ENCODE measurements at places on chromosomes 6 and 20.

DNA sequence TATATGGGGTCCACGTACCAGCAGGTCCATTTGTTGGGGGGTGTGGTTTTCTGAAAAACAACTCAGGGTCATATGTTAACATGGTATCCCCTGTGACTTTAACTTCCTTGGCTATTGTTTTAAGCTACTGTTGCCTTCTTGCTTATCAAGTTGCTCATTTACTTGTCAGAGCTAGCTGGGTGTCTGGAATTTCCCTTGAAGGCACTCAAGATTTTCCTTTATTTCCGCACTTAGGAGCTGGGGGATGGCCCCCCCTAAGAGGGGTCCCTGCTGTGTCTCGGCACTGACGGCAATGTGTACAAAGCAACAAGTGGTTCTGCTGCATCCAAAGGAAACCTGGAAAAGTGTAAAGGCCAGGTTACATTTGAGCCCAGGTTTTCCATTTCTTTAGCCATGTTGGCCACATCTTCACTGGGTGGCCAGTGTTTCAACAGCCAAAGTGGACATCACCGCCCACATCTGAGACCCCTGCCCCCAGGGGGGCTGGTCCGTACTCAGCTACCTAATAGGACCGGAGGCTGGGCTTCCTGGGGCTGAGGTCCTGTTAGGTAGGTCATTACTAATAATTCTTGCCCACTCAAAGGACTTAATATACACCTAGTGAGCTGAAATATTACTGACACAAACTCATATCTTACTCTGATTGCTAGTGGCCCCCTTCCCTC lies 24.8 kb upstream of the SYNDIG1 start:
- no peak for DNase-seq

GRCh38 chr20:49846206-49846807 lies 33.7 kb downstream of the SLC9A8 start:
- DNase-seq: peak; percentile 52

DNA sequence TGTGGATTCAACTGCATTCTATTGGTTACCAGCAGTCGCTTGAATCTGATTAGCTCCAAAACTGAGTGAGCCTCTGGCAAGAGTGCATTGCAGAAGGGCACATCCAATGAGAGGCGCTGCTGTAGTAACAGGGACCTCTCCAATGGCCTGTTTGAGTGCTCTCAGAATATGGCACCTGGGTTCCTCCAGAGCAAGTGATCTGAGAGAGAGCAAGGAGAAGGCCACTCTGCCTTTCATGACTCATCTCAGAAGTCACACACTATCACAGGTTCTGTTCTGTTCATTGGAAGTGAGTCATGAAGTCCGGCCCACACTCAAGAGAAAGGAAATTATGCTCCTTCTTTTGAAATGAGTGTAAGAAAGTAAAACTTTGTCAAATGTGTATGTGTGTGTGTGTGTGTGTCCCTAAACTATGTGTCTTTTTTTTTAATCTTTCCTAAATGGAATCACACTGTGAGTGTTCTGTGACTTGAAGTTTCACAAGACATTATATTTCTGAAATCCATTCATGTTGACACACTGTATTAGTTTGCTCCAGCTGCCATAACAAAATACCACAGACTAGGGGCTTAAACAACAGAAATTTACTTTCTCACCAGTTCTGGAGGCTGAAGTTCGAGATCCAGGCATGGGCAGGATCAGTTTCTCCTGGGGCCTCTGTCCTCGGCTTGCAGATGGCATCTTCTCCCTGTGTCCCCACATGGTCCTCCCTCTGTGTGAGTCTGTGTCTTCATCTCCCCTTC lies 138.3 kb upstream of the CDYL start:
- no peak for DNase-seq

DNA sequence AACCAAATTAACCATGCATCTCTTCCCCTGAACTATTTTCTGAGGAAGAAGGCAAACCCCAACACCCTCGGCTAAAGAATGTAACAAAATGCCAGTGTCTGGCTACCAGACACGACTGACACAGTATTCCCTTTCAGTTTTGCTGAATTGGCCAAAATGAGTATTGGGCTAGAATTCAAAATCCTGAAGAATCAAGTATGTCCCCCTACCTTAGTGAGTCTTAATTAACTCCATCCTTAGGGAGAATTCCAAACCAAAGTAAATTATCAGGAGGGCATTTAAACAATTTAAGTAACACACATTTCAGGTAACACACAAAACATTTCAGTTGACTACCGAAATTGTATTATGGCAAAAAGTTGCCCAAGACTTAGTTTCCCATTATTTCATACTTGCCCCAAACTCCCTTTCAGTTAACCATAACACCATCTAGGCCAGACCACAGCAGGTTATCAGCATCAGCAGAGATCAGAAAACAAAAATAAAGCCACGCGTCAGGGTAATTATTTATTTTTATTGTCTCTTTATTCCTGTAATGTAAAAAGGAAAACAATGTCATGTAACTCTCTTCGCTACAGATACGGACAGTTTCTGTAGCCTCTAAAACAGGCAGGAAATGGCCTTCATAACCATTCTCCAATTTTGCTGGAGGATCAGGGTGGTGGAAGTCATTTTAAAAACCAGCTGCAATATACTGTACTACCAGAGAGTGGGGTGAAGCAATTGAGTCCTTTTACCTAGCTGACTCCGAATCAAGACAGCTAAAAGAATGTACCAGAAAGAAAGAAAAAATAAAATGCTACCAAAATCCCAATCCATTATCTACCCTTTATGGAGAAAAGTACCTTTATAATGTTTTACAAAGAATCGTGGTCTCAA lies 1.9 kb downstream of the SNX5 start:
- DNase-seq: no peak

DNA sequence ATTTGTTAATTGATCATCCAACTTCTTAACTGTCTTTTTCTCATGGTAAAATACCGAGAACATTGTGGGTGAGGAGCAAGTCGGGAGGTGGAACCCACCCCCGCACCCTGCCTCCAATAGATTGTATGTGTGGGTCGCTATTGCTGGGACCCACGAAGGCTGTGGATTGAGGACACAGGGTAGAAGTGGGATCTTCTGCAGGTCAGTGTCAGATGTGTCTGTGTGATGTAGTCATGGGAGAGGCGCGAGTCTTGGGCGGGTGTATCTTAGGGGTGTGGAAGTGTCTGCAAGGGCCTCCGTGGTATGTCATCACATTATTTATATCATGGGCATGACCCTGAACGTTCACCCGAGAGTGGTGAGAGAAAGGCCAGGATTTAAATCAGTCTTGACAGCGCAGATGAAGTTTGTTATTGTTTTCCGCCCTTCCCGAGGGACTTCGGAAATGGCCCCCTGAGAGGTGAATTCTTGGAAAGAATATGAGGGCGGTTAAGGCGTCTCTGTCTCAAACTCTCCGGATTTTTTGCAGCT lies 472 bp upstream of the PAQR8 start:
- no peak for DNase-seq

GRCh38 chr6:83113258-83113657 lies 45.8 kb downstream of the DOP1A start:
- no peak for DNase-seq

- DNase-seq: no peak
Observed at GRCh38 chr20:33093582-33093981, 14.1 kb downstream of the BPIFB4 start.

DNA sequence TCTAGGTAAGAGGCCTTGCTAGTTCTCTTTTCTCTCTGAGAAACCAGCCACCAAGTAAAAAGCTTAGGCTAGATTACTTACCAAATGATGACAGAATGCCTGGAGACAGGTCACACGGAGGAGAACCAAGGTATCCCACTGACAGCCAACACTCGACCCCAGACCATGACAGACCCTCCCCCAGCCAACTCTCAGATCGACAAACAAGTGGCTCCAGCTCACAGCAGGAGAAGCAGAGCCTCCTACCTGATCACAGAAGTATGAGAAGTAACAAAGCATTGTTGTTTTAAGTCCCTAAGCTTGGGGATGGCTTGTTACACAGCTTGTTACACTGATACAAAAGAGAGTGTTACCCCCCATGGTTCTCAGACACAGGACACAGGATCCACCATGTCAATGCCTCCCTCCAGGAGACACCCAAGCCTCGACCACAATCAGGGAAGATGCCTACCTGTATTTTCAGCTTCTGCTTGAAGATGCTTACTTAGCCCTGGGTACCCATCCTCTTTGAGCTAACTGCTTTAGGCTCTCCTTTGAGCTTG lies 423.8 kb upstream of the JARID2 start:
- DNase-seq: no peak

DNA sequence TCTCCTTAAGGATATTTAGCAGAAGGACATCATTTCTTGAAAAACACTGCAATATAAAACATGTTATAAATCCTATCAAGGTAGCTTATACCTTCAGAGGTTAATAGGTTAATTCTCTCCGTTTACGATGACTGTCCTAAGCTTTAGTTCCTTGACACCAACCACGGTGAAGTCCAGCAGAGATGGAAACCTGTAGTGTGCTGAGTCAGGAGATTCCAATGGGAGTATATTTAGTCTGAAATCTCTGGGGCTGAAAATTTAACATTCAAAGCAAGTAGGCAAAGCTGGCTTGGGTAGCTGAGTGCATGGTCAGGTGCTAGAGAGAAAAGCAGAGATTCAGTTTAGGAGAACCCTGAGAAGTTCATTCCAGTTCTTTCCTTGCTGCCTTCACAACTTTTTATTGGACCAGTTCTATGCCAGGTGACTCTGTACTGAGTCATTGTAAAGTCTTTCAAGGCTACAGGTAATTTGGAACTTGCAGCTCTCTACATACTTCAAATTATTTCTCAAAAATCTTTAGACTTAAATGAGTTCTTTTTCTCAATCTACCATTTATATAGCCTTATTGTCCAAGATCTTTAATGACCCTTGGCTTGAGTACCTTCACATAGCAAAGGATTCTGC lies 1009.4 kb upstream of the FLRT3 start:
- no peak for DNase-seq

GRCh38 chr20:51985013-51985415 lies 182.7 kb upstream of the SALL4 start:
- DNase-seq: no peak

DNA sequence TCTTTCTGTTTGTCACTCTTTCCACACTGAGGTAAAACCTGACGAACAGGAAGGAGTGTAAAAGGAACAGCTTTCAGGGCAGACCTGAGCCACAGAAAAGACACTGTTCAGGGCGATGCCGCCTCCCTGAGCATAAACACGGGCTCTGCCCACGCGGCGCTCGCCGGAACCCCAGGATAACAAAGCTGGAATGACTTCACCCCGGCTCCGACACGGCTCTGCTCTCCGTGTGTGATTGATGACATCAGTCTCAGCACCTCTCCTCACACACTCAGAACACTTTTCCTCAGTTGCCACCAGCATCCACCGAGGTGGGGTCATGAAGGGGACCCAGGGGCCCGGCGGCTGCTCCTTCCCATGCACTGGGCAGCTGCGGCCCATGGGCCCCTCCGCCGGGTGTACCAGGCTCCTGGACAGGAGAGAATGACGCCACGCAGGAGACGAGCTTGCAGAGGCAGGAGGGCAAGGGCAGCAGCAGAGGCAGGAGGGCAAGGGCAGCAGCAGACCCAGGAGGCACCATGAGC lies 43.6 kb downstream of the DLL1 start:
- no peak for DNase-seq

DNA sequence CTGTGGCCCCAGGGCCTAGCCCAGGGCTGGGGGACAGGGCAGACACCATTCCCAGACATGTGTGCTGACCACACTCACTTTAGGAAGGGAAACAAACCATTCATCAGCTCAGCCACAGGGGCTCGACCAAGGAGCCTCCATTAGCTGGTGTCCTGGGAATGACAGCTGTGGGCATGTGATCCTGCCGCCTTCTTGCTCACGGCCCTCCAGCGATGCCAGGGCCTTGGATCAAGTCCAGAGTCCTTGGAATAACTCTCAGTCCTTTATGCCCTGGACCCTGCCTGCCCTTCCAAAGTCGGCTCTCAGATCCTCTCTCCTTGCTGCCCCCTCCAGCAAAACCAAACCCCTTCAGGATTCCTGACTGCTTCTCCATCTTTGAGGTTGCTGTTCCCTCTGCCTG lies 165.0 kb upstream of the RNF24 start:
- no peak for DNase-seq

DNA sequence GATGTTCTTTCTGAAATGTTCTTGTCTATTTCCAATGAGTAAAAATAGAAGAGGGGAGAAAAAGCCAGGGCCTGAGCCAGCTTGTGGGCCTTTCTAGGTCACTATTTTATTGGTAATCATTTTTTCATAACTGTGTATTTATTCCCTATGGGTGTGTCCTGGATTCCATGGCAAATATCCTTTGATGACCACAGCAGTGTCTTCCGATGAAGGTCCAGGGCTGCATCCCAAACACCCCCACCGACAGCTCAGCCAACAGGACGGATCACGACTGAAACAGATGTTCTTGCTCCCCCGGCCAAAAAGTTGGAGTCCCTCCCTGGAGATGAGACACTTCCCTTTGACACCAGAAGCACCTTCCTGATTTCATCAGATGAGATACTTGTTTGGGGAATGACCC lies 105.4 kb upstream of the PLEKHG1 start:
- no peak for DNase-seq

DNA sequence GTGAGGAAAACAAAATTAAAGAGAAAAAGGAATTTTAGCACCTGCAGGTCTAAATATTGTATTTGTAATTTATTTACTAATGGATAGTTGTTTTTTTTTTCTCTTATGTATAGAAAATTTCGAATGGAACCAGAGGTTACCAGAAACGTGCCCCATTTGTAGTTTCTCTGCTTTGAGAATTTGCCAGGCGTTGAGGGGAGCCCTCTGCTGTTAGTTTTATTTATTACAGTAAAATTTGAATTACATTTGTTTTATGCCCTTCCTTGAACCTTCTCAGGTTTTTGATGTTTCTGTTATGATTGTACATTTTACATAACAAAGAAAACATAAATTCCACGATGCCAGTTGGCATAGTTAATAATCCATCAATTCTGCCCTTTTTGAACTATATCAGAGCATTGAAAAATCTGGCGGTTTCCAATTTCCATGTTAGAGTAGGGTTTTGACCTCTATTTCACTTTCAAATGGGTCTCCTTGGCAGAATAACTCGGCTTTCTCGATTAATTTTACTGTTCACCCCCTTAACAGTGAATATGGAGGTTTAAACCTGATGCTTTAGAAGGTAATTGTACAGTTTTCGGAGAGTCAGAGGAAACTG lies 35.1 kb upstream of the RFPL4B start:
- DNase-seq: no peak

DNA sequence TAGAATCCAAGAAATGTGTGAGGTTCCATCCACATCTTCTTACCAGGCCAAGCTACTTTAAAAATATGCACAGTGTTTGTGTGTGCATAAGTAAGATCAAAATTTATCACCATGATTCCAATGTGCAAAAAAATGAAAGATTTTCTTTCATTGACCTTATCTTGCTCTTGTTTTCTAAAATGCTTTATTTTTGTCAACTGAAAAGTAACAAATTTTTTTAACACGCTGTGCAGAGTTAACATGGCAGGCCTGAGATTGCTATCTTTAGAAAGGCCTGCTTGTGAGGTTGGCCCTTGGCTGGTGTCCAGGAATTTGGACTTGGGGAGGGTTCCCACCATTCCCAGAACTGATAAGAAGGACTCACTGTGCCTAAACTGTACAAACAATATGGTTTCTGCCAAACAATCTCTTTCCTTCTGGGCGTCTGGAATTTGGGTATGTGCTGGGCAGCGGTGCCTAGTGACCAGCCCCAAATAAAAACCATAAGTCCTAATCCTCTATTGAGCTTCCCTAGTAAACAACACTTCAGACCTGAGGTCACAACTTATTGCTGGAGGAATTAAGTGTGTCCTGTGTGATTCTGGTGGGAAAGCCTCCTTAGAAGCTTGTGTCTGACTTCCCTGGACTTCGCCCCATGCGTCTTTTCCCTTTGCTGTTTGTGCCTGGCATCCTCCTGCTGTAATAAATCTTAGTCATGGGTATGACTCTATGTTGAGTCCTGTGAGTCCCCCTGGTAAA lies 19.8 kb upstream of the MYLIP start:
- no peak for DNase-seq

Data from activated T-cell treated with anti-CD3 and anti-CD28 coated beads for 4 hours (primary cell).